ENCODE measurements at places on chromosomes 4 and X. TPM values are rescaled to one million over a fixed set of nuclear protein-coding genes. Genes with fewer than 3 reads are reported as not detected.

GPR101 gene
- not detected for polyA plus RNA-seq

CLNK gene
- not detected for polyA plus RNA-seq

DNA sequence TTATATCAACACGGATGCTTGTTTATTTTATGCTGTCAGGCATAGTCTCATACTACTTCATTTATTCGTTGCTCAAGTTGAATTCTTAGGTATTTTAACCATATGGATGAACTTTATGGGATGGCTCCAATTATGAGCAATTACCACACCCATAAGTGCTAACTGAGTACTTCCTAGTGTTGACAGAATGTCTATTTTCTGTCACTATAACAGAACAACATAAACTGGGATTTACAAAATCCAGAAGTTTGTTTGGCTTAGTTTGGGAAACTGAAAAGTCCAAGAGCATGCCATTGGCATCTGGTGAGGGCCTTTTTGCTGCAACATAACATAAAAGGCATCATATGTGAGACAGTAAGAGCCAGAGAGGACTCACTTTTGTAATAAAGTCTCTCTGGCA is 21.0 kb downstream of the SULT1E1 start:
- no peak for DNase-seq

DNA sequence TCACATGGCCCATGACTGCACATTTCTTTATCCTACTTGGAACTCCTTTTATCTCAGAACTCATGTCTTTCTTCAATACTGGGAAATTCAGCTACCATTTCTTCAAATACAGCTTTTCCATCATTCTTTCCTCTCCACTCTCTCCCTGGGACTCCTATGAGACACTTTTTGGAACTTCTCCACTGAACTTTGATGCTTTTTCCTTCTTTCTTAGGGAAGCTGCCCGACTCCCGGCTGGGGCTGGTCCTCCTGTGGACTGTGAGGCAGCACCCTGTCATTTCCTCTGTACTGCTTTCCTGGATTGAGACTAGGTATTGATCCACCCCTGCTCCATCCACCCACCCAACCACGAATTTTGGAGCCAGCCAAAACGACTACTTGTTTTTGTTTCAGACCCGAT is 40.0 kb downstream of the ZFYVE28 start:
- no peak for DNase-seq

Measured in endothelial cell of umbilical vein (primary cell).